ENCODE measurements at places on chromosomes 4 and X.

GRCh38 chrX:40809210-40809609 lies 73.9 kb upstream of the MED14 start:
- DNase-seq = no peak

- DNase-seq = no peak
These were observed 54.6 kb upstream of the HHIP start for GRCh38 chr4:144591401-144591800.

DNA sequence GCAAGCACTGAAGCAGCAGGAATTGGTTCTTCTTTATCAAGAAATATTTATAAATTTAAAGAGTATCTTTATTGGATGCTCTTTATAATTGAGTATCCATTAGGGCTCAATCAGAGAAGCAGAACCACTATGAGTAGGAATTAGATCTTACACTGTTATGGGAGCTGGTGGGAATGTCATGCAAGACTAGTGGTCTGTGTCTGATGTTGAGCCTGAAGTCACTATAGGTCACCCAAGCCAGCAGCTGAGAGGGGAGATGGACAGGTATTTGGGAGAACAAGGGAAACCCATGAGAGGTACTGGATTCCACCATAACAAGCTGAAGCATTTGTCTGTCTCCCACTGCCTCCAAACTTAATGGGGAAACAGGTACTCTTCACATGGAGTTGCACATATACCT lies 283.7 kb upstream of the BOD1L1 start:
- DNase-seq = no peak

- DNase-seq = no peak
These were observed 255.5 kb downstream of the LDB2 start for GRCh38 chr4:16642897-16643296.

- DNase-seq = no peak
These were observed 595.3 kb downstream of the BCOR start for GRCh38 chrX:39502486-39502885.

DNA sequence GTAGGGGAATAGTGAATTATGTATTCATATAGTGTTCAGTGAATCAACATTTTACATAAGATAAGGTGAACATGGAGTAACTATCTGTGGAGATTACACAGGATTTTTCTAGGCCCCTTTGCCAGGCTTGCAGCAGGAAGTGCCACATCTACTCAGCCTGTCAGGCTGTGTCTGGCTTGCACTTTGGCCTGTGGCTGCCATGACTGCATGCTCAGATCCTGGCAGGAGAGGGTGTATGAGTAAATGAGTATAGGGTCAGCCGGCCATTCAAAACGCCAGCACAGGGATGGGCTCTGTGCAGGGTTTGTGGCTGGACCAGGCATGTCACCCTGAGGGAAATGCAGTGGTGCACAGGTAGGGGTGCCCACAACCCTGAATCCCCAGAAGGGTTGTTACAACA lies 51.9 kb downstream of the UBQLN2 start:
- DNase-seq = no peak

- no peak for DNase-seq
These were observed 107.6 kb downstream of the MID1 start for GRCh38 chrX:10512741-10513140.

DNA sequence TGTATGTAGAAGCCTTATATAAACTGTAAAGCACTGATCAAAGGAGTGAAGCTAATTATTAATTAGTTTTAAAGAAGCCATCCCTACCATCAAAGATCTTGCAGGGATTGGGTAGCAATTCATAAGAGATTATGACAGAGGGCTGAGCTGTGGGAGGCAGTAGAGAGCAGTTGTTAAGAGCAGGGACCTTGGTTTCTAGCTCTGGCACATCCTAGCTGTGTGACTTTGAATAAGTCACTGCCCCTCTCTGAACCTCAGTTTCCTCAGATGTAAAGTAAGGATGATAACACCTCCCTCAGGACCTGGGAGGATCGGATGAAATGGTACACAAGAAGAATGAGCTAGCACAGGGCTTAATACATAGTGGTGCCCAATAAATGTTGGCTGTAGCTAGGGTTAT lies 45.4 kb downstream of the APLN start:
- no peak for DNase-seq

DNA sequence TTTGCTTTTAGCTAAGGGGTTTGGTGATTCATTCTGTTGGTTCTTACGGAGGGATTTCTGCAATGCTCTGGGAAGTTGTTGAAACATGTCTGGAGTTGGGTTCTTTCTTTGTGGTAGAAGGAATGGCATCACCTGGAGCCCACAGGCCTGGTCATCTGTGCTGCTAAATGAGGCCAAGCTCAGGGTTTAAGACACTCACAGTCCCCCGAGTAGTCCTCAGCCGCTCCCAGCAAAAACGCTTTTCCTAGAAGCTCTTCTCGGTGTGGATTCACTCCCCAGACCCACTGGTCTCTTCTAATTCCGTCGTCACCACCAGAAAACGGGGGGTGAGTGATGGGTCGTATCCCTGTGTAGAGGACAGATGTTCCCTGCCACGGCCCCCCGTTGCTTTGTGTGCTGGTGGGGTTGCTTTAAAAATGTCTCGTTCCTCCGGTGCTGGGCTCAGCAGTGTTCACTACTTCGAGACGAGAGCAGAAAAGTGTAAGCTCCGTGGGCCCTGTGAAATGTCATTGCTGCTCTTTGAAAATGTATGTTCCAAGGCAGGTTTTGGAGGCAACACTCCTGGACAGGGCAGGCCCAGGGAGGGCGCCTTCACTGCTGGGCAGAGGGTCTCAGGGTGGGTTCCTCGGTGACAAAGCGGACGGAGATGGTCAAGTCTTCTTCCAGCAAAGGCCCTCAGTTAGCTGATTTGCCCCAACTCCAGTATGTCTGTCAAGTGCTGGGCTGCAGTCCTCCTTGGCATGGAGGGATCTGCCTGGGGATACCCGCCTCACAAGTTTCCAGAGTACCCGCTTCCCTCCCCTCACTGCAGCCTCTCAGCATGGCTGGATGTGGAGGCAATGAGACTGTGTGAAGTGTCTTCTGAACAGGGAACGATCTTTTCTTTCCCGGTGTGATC lies 37.3 kb downstream of the PSAPL1 start:
- no peak for DNase-seq

- DNase-seq = no peak
These were observed 17.0 kb upstream of the TMEM144 start for GRCh38 chr4:158193171-158193749.

DNA sequence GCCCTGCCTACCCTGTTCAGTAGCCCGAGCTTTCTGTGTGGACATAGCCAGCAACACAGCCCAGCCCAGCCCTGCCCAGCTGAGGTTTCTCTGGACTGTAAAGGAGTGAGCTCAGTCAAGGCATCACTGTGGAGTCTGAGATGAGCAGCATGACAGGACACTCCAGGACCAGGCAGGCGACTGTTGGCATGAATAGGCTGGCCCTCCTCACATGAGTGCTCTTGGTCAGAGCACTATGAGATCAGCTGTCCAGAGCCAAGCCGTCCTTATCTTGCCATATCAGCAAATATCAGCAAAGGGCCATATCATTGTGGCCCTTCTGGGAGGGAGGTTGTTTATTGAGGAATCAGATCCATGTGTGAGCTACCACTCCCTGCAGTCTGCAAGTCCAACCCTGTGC lies 30.9 kb downstream of the REELD1 start:
- no peak for DNase-seq

GRCh38 chrX:114650351-114650750 lies 66.5 kb downstream of the HTR2C start:
- DNase-seq = no peak

- no peak for DNase-seq
These were observed 10.9 kb upstream of the NALF2 start for GRCh38 chrX:69493193-69493592.

GRCh38 chr4:54016504-54016903 lies 47.9 kb downstream of the CHIC2 start:
- DNase-seq = no peak

GRCh38 chrX:46687619-46688018 lies 71.3 kb downstream of the SLC9A7 start:
- no peak for DNase-seq

- no peak for DNase-seq
These were observed 9.1 kb downstream of the IGFBP7 start for GRCh38 chr4:57100979-57101651.

Data from stimulated activated CD4-positive, alpha-beta T cell treated with anti-CD3 and anti-CD28 coated beads, Interleukin-1b, Interleukin-23, amount 100 ng/mL, for 4 hours (primary cell).